Tibial nerve (tissue), 4 donors: ENCODE measurements at places on chromosomes 2 and 18. TPM values are rescaled to one million over a fixed set of nuclear protein-coding genes. Genes with fewer than 3 reads are reported as not detected.

Gene CBLN2
- not detected for total RNA-seq

Gene ABCG5
- not detected for total RNA-seq

Gene ELOA2
- not detected for total RNA-seq

- DNase-seq = no peak
Observed at GRCh38 chr2:143805666-143806065, 676.4 kb downstream of the ARHGAP15 start.

DNA sequence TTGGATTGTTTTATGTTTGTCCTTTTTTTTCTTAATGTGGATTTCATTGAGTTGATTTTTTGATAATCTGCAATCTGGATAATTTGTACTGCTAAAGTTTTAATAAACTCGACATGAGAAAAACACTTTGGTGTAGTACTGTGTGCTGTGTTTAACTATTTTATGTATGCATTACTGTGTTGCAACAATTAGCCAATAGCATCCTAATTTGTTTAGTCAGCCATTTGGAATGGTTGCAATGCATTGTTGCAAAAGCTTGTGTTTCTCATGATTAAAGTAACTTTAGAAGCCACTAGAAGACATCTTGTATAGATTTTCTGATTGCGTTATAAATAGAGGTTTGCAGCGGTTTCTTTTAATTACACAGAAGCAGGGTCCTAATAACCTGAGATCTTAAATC, 53.5 kb downstream of the PPIG start:
- no peak for DNase-seq

- no peak for DNase-seq
Observed at GRCh38 chr18:32770054-32770665, 2.7 kb downstream of the KLHL14 start.
